Kidney (tissue), 22 donors: ENCODE measurements at places on chromosomes 3 and 15. TPM values are rescaled to one million over a fixed set of nuclear protein-coding genes. Genes with fewer than 3 reads are reported as not detected.
A peak's percentile ranks its signal among the peaks of the same experiment; 100 is the strongest.

DNA sequence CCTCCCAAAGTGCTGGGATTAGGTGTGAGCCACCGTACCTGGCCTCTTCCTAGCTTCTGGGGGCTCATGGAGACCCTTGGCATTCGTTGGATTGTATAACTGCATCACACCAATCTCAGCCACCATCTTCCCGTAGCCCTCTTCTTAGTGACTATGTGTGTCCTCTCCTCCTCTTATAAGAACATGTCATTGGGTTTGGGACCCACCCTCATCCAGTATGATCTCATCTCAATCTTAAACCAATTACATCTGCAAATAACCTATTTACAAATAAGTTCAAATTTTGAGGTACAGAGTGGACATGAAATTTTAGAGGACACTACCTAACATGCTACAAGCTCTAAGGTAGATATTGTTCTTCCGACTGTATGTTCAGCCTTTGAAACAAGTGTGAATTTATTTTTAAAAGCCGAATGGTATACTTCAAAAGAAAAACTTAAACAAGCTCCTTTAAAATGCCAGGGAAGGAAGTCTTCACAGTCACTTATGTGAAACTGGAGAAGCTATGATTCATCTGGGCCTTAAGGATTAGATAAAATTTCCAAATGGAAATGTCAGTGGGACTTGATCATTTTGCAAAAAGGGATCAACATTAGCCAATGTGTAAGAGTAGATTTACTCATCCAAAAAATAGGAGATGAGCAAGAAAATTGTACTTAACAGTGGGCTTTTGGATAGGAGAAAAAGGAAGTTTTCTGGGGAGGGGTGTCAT lies 225.7 kb downstream of the MEX3B start:
- DNase-seq, result no peak

Gene RBMS3
- polyA plus RNA-seq, result 3.2 TPM

GRCh38 chr15:39976291-39977274 lies 42.7 kb downstream of the EIF2AK4 start:
- peak; percentile 88 for DNase-seq

GRCh38 chr15:76433798-76434400 lies 97.3 kb downstream of the ISL2 start:
- no peak for DNase-seq

Gene FANCI
- 2.4 TPM for polyA plus RNA-seq
